Peyer's patch (tissue), 4 donors: ENCODE measurements at places on chromosomes 7 and 10. TPM values are rescaled to one million over a fixed set of nuclear protein-coding genes. Genes with fewer than 3 reads are reported as not detected.

Gene FBXL13
- 1.3 TPM for total RNA-seq

Gene RBM28
- total RNA-seq: 24.6 TPM

Gene TMEM184A
- 161 TPM for total RNA-seq

Gene CLDN3
- total RNA-seq: 55.3 TPM

Gene SPDYE2B
- total RNA-seq: not detected

Gene GRM8
- 5.0 TPM for total RNA-seq

Gene CLCN1
- total RNA-seq: 6.5 TPM
